Motor neuron (in vitro differentiated cells): ENCODE measurements at places on chromosomes 13 and 19. TPM values are rescaled to one million over a fixed set of nuclear protein-coding genes. Genes with fewer than 3 reads are reported as not detected.
A peak's percentile ranks its signal among the peaks of the same experiment; 100 is the strongest.

ZNF177 gene
- total RNA-seq: 5.6 and 6.8 TPM in 2 replicates

PRTN3 gene
- not detected in 2 replicates for total RNA-seq

TEX29 gene
- total RNA-seq: not detected in 2 replicates

UBE2L5 gene
- 1.5 TPM in 1 of 2 replicates, not detected in the other for total RNA-seq

GRCh38 chr13:73803997-73804396 lies 330.2 kb downstream of the KLF12 start:
- no peak for ATAC-seq

- ATAC-seq: no peak
Measured at GRCh38 chr13:27391471-27391870, 32.9 kb upstream of the GTF3A start.

- ATAC-seq: no peak
Measured at GRCh38 chr13:102693250-102693649, 1.6 kb downstream of the METTL21C start.

- peak; percentile 75 for ATAC-seq
Measured at GRCh38 chr19:872266-872951, 12.9 kb downstream of the CFD start.

- ATAC-seq: no peak
Measured at GRCh38 chr19:1671716-1672037, 19.3 kb upstream of the TCF3 start.

- ATAC-seq: no peak
Measured at GRCh38 chr19:44817725-44818465, 9.0 kb downstream of the BCAM start.

DNA sequence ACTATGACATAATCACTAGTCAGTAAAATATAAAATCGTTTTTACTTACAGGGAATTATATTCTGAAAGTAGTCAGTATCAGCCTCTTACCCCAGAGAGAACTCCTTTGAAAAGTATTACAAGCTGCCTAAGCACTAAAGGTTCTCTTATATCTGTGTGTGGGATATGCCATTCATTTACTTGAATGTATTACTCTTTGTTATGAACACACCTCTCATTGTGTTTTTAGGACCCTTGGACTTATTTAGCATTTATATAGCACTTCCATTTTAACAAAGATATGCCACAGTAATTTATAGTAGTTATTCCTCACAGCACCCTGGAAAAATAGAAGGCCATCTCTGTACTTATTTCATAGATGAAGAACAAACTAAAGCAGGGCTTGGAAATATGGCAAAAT lies 1178.0 kb downstream of the OLFM4 start:
- ATAC-seq: no peak

- ATAC-seq: peak; percentile 33
Measured at GRCh38 chr19:33736158-33736557, 60.5 kb upstream of the KCTD15 start.

DNA sequence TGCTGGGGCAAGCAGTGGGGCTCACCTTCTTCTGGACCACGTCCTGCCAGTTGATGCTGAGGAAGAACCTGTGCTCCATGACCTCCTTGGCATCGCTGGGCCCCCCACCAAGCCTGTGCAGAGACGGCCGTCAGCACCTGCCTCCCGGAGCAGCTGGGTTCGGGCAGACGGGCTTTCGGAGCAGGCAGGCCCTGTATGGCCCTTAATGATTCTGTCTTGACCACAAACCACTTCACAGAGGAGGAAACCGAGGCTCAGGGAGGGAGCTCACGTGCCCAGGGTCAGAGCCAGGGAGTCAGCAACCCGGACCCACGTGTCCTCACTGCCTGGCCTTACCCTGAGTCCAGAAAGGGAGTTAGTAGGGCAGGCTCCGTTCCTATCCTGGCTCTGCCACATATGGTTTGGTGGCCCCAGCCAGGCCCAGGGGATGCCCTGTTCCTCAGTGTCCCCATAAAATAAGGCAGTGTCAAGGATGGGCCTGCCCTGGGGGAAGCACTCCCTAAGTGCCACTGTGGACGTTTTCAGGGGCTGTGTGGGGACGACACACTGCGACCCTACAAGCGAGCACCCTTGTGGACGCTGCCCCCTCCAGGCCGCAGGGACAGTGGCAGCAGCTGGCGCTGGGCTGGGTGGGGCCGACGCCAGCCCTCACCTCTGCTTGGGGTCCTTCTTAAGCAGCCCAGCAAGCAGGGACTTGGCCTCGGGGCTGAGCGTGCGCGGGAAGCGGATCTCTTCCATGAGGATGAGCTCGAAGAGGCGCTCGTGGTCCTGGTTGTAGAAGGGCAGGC lies 8.9 kb upstream of the CCNP start:
- no peak for ATAC-seq

- no peak for ATAC-seq
Measured at GRCh38 chr13:50196118-50196517, 180.9 kb downstream of the KCNRG start.

DNA sequence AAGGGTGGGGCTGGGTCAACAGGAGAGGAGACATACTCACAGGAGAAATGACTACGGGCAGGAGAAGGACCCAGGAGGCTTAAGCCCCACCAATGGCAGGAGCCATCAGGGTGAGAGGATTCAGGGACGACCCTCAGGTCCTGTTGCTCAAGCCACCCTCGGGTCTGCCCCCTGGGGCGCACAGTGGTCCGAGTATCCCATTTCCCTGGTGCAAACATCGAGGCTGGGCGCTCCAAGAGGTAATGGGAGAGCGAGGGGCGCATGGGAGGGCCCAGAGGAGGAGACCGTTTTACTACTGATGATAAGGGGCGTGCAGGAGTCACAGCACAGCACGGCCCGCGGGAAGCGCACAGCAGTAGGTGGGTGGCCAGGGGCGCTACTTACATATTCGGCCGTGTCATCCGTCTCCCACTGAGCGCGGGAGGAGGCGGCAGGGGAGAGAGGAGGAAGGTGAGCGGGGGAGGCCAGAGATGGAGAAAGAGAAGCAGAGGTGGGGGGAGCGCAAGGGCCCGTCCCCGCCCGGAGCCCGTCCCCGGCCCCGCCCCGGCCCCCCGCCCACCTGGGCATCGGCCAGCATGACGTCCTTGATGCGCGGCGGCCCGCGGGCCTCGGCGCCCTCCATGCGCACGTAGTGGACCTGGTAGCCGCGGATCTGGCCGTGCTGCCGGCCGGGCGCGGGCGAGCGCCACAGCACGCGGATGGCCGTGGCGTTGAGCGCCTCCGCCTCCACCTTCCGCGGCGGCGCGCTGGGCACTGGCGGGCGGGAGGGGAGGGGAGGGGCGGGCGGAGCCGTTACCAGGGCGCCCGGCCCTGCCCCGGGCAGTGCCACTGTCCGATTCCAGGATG lies 111.5 kb downstream of the PTPRS start:
- no peak for ATAC-seq

DNA sequence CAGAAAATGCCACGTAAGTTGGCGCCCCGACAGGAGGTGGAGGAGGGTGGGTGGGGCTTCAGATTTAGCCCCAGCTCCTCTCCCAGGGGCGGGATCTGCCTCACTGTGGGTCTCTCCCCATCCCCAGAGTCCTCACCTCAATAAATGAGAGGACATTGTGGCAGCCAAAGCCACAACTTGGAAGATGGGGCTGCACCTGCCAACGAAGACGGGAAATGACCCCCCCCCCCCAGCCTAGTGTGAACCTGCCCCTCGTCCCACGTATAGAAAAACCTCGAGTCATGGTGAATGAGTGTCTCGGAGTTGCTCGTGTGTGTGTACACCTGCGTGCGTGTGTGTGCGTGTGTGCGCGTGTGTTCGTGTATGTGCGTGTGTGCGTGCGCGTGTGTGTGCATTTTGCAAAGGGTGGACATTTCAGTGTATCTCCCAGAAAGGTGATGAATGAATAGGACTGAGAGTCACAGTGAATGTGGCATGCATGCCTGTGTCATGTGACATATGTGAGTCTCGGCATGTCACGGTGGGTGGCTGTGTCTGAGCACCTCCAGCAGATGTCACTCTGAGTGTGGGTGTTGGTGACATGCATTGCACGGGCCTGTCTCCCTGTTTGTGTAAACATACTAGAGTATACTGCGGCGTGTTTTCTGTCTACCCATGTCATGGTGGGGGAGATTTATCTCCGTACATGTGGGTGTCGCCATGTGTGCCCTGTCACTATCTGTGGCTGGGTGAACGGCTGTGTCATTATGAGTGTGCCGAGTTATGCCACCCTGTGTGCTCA lies 1.5 kb upstream of the TRAPPC5 start:
- ATAC-seq: no peak

GRCh38 chr13:112067871-112068539 lies 1.1 kb downstream of the SOX1 start:
- ATAC-seq: no peak

- ATAC-seq: peak; percentile 78
Measured at GRCh38 chr19:13633109-13633508, 126.8 kb upstream of the CACNA1A start.

GRCh38 chr13:103799028-103799427 lies 732.8 kb upstream of the SLC10A2 start:
- ATAC-seq: no peak

DNA sequence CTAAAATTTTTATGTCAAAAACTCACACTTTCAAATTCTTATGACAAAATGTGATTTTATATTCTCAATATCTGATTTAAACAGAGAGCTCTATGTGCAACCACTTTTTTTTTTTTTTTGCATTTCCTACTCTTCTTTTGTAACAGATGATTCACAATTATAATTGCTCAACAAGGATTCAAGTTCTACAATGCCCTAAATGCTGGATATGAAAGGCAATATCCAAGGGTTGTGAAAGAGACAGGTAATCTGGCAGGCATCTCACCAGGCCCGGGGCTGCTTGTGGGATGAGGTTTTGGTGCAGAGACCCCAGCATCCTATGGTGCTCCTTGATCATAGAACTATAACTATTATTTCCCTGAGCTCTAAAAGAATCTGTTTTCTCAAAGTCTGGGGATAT lies 363.6 kb upstream of the NBEA start:
- ATAC-seq: no peak

- ATAC-seq: no peak
Measured at GRCh38 chr19:43741075-43741825, 13.5 kb downstream of the SMG9 start.

DNA sequence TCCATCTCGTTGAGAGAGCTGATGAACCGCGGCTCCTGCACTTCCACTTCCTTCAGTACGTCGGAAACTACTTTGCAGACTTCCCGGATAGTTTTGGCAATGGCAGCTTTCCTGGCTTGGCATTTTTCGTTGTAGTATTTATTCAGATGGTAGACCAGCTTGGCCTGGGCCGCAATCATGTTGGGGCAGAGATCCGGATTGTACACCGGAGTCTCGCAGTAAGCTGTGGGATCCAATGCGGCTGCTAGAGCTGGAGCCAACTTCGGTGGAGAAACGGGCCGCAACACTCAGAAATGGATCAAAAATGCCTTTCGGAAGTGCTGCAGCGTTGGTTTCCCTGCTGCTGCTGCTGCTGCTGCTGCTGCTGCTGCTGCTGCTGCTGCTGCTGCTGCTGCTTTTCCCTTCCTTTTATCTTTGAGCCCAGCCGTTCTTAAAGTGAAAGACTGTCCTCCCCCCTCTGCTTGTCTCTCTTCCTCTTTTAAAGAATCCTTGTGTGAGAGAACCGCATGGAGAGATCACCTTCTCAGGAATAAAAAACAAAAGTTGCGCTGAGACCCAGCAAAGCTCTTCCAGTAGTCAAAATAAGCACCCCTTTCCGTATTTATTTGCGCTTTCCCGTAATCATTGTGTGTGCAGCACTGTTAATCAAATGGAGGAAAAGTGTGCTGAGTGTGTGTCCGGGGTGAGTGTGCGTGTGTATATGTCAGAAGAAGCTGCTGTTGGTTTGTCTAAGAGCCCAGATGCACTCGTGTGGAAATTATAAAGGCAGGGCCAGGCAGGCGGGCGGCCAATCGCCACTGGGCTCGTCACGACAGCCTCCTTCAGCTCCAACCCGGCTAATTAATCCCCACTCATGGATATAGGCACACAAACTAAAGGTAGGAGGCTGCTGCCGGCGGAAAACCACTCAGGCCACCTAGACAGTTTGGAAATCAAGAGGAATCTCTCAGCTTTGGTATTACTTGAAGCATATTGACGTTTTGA lies at the start of gene MAB21L1:
Gene MAB21L1 (minus strand): TSS at position 730 of the 984 bp plus-strand sequence. CDS start 551 bp downstream, at position 179.
- peak; percentile 53 for ATAC-seq

DNA sequence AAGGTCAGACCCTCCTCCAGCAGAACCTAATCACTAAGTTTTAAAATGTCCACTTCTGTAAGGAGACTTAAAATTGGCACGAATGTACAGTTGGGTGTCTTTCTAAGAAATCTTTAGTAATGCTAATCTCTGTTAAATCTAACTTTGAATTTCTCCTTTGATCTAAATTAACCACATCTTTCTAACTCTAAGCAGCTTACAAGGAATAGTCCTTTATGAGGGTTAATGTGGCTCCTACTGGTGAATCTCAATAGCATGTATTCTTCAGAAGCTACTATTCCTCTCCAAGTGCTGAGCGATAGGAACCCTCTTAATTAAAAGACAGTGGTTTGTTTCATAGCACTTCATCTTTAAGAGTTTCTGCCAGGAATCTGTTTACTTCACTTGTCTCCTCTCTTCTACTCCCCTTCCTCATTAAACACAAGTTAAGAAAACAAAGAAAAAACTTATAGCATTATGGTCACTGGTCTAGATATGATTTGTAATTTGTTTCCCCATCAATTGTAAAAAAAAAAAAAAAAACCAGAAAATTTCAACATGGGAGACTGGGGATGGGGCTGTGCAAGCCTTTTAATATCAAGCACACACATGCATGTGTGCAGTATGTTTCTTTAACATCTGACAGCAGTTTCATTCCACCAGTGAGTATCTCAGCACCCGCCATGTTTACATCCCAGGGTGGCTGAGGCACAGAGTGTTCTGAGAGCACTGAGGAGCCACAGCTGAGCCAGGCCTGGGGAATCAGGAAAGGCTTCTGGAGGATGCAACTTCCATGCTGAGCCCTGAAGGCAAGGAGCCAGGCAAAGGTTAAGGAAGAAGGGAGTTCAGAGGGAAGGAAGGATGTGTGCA lies 57.7 kb downstream of the ATP7B start:
- ATAC-seq: no peak

DNA sequence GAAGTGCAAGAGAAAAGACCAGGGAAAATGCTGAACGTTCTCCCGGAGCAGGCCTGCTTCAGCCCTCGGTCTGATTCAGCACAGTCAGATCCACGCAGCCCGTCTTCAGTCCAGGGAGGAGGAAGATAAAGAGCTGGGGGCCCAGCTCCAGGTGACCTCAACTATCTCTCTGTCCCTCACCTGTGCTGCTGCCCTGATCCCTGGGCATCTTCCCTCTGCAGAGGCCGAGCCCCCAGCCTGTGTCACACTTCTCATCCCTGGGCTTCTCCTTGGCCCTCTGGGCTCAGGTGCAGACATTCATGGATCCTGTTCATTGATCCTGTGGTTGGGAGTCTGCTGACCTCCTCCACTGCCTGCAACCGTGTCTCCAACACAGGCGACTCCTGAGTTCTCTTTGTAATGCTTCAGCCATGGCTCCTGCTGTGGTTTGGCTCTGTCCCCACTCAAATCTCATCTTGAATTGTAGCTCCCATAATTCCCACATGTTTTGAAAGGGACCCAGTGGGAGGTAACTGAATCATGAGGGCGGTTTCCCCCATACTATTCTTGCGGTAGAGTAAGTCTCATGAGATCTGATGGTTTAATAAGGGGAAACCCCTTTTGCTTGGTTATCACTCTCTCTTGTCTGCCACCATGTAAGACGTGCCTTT lies 27.9 kb downstream of the COL4A2 start:
- ATAC-seq: no peak

GRCh38 chr19:14443632-14444216 lies 10.6 kb downstream of the PKN1 start:
- ATAC-seq: no peak
